ENCODE measurements at places on chromosomes 2 and 18.

DNA sequence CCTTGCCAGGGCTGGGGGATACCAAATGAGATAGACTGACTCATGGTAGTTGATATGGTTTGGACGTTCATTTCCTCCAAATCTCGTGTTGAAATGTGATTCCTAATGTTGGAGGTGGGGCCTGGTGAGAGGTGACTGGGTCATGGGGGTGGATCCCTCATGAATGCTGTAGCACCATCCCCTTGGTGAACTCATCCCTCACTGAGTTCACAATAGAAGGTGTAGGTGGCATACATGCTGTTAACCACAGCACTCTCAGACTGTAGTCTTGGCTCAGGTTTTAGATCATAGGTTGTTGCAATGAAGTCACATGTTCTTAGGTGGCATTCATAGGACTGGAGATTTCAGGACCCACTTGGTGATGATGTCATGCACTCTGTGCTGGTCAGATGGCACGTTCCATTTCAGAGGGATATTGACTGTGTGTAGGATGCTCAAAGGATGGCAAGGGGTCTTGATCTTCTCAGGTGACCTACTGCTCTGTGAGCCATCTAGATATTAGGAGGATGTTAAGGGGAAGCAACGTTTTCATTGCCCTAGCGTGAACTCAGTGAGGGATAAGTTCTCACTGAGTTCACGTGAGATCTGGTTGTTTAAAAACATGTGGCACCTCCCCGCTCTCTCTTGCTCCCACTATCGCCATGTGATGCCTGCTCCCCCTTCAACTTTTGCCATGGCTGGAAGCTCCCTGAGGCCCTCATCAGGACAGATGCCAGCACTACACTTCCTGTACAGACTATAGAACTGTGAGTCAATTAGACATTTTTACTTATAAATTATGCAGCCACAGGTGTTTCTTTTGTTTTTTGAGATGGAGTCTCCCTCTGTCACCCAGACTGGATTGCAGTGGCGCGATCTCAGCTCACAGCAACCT is 73.8 kb upstream of the ACAA2 start:
- DNase-seq = no peak

DNA sequence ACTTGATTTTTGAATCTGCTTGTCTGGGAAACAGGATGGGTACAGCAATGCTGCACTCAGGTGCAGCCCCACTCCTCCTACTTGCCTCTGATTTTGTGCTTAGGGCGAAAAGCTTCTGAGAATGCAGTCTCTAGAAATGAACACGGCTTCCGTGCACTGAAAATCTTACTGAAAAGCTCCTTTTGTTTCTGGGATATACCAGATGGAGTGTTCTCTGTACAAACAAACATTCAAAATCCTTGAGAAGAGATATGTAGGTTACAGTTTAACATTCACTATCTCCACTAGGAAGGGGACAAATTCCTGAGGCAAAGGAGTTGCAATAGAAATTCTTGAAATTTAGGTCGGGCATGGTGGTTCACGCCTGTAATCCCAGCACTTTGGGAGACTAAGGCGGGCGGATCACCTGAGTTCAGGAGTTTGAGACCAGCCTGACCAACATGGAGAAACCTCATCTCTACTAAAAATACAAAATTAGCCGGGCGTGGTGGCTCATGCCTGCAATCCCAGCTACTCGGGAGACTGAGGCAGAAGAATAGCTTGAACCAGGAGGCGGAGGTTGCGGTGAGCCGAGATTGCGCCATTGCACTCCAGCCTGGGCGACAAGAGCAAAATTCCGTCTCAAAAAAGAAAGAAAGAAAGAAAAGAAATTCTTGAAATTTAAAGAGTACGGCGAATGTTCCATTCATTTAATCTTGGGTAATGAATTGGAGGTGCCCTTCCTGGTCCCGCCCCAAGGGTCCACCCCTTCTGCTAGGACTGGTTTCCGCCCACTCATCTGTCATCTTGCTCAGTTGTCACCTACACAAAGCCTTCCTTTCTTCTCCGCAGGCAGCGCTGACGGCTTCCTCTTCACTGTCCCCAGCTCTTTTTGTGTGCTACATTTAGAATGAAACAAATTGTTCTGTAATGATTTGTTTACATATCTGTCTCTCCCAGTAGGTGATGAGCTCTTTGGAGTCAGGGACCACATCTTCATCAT is 92.4 kb downstream of the SOCS6 start:
- DNase-seq = no peak

DNA sequence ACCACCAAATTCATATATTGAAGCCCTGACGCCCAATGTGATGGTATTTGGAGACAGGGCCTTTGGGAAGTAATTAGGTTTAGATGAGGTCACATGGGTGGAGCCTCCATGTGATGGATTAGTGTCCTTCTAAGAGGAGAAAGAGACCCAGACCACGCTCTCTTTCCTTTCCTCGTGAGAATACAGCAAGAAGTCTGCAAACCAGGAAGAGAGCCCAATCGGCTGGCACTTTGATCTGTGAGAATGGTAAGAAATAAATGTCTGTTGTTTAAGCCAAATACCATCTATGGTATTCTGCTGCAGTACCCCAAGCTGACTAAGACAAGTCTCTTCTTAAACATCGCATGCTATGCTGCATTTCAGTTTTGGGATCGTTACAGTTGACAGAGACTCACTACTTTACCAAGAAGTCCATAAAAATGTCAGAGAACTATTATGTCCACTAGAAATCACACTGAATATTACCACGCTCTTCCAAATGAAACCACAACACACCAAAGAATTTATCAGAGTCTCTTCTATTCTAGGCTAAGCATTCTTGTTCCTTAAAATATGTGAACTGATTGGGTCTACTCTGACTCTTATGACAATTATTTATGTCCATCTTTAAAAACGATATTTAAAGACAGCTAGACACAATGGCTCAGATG is 48.5 kb downstream of the LPIN2 start:
- no peak for DNase-seq

DNA sequence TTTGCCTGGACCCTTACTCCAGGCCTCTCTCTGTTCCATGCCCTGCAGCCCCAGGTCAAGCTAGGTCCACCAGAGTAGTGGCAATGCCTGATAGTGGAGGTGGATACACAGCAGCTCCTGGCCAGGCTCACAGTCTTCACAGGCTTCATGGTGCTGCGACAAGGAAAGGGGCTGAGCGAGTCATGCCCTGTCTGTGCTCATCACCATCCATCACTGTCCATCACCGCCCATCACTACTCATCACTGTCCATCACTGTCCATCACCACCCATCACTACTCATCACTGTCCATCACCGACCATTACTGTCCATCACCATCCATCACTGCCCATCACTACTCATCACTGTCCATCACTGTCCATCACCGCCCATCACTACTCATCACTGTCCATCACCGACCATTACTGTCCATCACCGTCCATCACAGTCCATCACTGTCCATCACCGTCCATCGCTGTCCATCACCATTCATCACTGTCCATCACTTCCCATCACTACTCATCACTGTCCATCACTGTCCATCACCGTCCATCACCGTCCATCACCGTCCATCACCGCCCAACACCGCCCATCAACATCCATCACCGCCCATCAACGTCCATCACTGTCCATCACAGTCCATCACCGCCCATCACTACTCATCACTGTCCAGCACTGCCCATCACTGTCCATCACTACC is 57.1 kb upstream of the OTOS start:
- DNase-seq = no peak

DNA sequence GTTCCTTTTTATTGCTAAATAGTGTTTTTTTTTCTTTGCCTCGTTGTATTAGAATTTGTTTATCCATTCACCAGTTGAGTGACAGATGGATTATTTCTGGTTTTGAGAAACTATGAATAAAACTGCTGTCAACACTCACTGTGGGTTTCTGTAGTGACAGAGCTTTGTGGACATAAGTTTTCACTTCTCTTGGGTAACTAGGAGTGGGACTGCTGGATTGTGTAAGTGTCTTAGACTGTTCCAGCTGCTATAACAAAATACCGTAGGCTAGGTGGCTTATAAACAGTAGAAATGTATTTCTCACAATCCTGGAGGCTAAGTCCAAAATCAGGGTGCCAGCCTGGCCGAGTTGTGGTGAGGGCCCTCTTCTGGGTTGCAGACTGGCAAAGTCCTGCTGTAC is 71.9 kb downstream of the TNFRSF11A start:
- DNase-seq = no peak

- no peak for DNase-seq
Observed at GRCh38 chr2:79715338-79715737, 202.5 kb downstream of the CTNNA2 start.

DNA sequence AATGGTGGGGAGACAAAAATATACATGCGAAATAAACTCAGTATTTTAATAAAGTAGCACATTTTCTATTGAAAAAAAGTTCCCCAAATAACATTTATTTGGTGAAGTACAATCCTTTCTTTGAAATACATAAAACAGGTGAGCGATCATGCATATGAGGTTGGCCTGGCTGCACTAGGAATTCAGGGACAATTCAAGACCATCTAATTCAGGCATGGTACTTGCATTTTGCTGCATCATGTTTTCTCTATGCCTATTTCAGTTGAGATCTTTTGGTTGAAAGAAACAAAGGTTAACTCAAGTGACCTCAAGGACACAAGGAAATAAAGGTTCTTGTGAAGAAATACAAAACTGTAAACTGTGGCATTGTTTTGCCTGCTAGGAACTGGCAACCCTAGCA is 19.8 kb upstream of the TAF4B start:
- no peak for DNase-seq

DNA sequence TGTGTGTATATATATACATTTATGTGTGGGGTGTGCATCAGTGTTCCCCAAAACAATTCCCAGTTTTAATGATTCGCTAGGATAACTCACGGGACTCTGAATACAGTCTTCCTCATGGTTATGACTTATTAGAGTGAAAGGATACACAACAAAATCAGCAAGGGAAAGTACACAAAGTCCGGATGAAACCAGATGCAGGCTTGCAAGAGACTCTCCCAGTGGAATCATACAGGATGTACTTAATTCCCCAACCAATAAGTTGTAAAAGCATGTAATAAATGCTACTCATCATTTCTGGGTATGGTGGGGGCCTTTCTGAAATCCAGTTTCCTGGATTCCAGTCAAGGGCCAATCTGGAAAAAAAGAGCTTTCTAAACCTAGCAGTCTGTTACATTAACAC is 654.1 kb upstream of the SYT4 start:
- peak; percentile 66 for DNase-seq

- DNase-seq = no peak
Observed at GRCh38 chr2:5845798-5846330, 153.7 kb downstream of the SOX11 start.

DNA sequence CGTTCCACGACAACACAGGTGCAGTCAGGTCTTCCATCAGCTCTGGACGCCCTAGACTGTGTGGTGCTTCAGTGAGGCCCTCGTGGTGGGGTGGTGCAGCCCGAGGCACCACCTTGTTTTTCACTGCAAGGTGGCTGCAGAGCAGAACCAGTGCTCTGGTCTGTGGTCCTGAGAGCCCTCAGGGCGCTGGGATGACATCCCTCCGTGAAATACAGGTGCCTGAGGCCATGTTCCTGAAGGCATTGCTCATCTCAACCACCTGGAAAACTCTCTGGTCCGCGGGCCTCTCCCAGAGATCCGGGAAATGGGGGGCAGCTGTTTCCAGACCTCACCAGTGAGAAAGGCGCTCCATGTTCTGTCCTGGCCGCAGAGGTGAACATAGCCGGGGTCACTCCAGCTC is 119.2 kb downstream of the ACOXL start:
- DNase-seq = no peak

DNA sequence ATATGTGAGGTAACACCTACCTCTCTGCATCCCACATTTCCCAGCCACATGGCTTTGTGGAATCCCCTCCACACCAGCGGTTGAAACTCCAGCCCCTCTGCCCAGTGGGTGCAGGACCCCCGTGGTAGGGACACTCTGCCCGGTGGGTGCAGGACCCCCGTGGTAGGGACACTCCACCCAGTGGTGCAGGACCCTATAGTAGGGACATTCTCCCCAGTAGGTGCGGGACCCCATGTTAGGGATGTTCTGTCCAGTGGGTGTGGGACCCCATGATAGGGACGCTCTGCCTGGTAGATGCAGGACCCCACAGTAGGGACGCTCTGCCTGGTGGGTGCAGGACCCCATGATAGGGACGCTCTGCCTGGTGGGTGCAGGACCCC is 11.5 kb downstream of the COPS9 start:
- no peak for DNase-seq

- peak; percentile 86 for DNase-seq
Observed at GRCh38 chr2:205657579-205657978, 24.7 kb upstream of the NRP2 start.

GRCh38 chr2:12304564-12305171 is 412.1 kb upstream of the TRIB2 start:
- no peak for DNase-seq

DNA sequence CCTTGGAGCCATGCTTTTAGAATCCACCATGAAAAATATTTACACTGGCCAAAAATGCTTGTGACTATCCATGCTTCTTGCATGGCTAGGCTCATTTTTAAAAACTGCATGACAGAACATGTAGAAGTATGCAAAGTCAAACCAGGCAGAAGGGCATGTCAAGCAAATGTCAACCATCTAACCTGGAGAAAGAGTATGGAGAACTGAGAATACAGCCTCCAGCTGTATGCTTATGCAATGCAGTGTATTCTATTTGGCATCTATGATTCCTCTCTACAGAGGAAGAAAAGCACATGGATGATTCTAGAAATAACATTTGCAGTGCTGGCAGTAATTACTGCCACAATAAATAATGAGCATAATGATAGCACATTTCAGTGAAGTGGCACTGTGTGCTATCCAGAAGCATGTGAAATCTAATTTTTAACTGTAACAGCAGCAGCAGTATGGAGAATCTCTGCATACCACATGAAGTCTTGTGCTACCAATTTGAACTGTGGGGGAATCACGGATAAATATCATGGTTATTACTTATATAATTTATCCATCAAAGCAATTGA is 87.3 kb upstream of the CCDC141 start:
- no peak for DNase-seq

GRCh38 chr18:12155996-12156395 is 62.4 kb downstream of the ANKRD62 start:
- DNase-seq = no peak

GRCh38 chr2:109715313-109715805 is 78.7 kb upstream of the RGPD5 start:
- no peak for DNase-seq

- no peak for DNase-seq
Observed at GRCh38 chr18:21362831-21363230, 120.8 kb downstream of the GREB1L start.

GRCh38 chr18:47036927-47037578 is 1.6 kb upstream of the ELOA2 start:
- no peak for DNase-seq

DNA sequence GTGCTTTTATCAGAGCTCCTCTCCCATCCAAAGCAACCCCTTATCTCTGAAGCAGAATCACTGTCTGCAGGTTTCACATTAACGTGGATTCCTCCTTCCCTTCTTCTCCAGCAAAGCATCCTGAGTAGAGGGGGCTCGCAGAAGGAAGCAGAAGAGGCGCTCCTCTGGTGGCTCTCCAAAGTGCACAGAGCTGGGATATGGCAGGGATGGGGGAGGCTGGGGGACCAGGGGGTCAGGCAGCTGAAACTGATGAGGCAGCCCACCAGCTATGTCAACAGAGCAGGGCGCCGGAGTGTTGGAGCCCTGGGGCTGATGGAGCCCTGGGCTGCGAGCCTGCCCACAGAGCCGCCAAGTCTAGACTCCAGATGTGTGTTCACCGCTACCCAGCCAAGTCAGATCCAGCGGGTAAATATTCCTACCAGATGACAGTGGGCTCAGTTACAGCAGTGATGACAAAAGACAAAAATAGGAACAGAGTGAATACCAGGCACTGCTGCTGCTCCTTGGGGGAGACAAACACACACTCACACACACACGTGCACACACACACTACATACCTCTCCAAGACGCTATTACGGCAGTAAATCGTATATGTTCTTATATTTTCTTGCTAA is 678.3 kb upstream of the ID2 start:
- DNase-seq = peak; percentile 48

GRCh38 chr2:48883661-48884060 is 128.1 kb upstream of the LHCGR start:
- no peak for DNase-seq
